ENCODE measurements at places on chromosomes 5 and 9.

- DNase-seq = no peak
Observed at GRCh38 chr9:24616863-24617262, 71.2 kb upstream of the IZUMO3 start.

DNA sequence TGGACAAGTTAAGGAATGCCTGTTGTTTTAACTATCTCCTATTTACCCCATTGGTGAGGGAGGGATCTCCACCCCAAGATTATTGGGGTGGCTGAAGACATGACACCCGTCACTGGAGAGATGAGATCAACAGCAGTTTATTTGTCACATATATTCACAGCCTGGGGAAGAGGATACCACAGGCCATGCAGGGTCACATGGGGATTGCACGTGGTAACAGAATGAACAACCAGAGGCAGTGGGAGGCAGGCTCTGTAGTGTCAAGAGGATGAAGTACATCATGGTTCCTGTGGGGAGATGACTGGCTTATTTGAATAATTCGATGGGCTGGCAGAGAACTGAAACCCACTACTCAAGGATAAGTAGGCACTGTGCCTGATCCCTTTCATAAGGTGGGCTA, 18.6 kb upstream of the SHISAL2B start:
- no peak for DNase-seq

DNA sequence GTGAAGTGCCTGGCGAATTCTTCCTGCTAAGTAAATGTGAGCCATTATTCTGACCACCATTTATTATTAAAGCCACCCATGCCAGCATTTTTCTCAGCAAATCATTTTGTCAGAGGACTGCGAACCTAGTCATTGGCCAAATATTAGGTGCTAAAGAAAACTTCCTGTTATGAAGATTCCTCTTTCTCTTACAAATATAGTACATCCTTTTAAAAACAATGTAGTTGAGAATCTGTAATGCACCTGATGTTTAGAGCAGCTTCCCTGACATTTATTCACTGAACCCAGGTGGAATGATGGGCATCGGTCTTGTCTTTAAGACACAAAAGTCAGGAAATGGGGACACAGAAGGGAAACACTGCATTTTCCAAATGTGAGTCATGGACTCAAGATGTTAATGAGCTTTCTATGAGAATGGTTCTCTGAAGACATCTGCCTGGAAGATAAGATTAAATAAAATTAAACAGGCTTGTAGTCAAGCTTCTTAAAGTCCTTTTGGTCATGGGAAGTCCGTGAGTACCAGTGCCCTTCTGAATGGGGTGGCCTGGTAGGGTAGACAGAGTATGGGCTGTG, 290.6 kb downstream of the FBXL7 start:
- DNase-seq = no peak

DNA sequence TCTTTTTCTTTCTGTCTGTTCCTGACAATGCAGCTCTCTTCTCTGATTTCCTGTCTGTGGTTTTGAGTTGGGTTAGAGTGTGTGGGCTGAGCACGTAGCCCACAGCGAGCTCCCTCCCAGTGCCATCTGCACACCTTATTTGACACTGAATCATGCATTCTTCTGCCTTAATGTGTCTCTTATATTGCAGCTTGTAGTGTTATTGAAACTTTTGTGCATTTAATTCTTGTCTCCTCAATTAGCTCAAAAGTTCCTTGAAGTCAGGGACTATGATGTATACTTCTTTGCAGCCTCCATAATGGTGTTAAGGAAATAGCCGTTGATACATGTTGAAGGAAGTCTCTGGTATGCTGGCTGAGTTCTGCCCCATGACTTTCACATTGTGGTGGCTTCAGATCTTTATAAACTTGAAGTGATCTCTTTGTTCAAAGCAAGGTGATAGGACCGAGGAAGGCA, 576.2 kb upstream of the CLINT1 start:
- no peak for DNase-seq

- DNase-seq = no peak
Observed at GRCh38 chr5:83503662-83504061, 32.1 kb downstream of the VCAN start.

DNA sequence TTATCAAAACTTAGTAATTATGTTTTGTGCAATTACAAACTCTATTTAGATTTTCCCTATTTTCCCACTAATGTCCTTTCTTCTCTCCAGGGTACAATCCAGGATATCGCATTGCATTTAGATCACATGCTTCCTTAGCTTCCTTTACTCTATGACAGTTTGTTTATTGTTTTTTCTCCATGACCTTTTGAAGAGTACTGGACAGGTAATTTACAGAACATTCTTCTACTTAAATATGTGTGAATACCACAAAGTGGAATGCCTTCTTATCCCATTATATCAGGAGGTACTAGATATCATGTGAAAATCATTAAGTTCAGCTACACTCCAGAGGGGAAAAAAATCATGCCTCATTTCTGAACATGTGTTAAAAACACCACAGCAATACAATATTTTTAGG, 776.6 kb upstream of the CDH9 start:
- no peak for DNase-seq

- no peak for DNase-seq
Observed at GRCh38 chr5:74094096-74094781, 468.2 kb downstream of the ARHGEF28 start.

- no peak for DNase-seq
Observed at GRCh38 chr9:130668659-130669058, 4.3 kb downstream of the PRDM12 start.

Measured in GM19239 (cell line).